ENCODE measurements at places on chromosomes 5 and 9.

DNA sequence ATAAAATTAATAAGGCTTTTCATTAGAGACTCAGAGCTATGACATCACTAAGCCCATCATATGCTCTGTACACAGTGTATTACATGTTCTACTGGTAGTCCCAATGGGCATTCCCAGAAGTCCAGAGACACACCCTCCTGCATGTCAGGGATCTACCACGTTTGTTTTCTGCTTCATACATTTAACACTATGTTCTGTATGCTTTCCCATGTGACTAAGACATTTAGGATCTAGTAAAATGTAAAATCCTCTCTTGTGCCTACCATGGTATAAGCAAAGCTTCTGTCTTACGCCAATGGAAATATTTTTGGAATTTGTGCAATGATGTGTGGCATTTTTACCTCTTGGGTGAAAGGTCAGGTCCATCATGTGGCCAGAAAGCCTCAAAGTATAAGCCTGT is 192.4 kb downstream of the ADAMTSL1 start:
- DNase-seq: no peak
- H3K4me1 ChIP-seq: peaks cover 4% of the 10 kb centered on the region
- no peak overlapping the region for H3K27ac ChIP-seq
- no peak overlapping the region for H3K4me3 ChIP-seq
- no peaks in the 10 kb centered on the region for H3K36me3 ChIP-seq

DNA sequence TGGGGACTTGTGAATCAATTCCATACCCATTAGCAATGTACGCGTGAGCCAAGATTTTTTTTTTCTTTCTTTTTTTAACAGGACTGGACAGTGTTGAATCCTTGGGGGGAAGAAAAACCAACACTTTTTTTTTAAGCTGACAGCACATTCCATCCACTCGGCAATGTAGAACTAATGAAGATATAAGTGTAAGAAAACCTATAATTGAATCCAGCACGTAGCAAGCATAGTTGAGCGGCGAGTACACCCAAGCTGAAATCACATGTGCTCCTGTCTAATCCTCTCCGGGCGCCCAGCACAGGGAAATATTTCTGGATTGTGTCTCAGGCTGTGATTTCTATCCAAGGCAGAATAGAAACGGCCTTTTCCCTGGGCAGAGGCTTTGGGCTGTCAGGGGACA is 118.2 kb downstream of the BOD1 start:
- no peaks in the 10 kb centered on the region for H3K4me1 ChIP-seq
- no peak overlapping the region for H3K4me3 ChIP-seq
- peak; percentile 58 for DNase-seq
- no peaks in the 10 kb centered on the region for H3K36me3 ChIP-seq
- no peak overlapping the region for H3K27ac ChIP-seq

GRCh38 chr5:80481019-80481893 is 6.6 kb upstream of the FAM151B start:
- no peaks in the 10 kb centered on the region for H3K27me3 ChIP-seq
- DNase-seq: no peak
- H3K27ac ChIP-seq: no peak overlapping the region
- H3K36me3 ChIP-seq: no peaks in the 10 kb centered on the region

DNA sequence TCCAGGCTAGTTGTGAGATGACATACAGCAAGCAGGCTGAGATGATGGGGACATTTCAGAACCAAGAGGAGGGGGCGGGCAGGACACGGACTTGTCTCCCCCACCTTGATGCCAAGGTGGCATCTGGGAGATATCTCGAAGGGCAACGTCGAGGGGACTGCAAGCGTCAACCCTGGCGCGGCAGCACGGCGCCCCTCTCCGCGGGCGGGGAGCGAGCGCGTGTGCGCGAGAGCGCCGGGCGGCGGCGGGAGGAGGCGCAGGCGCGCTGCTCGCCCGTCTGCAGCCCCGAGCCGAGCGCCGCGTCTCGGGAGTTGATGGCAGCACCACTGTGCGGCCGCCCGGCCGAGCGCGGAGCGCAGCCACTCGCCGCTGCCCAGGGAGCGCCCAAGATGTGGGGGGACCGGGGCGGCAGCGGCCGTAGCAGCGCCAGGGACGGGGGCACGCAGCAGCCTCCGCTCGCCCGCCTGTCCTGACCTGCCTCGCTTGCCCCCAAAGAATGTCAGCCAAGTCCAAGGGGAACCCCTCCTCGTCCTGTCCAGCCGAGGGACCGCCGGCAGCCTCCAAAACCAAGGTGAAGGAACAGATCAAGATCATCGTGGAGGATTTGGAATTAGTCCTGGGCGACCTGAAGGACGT is at the start of gene PRR16:
Gene PRR16 (plus strand): TSS at position 310 of the 636 bp plus-strand sequence.
- peak within 1 kb of the TSS; percentile 62 for H3K4me3 ChIP-seq
- peak within 1 kb of the TSS; percentile 57 for H3K27ac ChIP-seq
- H3K27me3 ChIP-seq: peaks cover 4% of the 10 kb centered on the region
- H3K36me3 ChIP-seq: no peaks in the 10 kb centered on the region
- peaks cover 5% of the 10 kb centered on the region for H3K4me1 ChIP-seq
- DNase-seq: peak; percentile 87

- H3K36me3 ChIP-seq: no peaks in the 10 kb centered on the region
- H3K27me3 ChIP-seq: no peaks in the 10 kb centered on the region
- no peak overlapping the region for H3K27ac ChIP-seq
- H3K4me1 ChIP-seq: peaks cover 10% of the 10 kb centered on the region
- H3K4me3 ChIP-seq: no peak overlapping the region
- DNase-seq: peak; percentile 53
Observed at GRCh38 chr5:76425146-76425545, 22.1 kb downstream of the IQGAP2 start.

DNA sequence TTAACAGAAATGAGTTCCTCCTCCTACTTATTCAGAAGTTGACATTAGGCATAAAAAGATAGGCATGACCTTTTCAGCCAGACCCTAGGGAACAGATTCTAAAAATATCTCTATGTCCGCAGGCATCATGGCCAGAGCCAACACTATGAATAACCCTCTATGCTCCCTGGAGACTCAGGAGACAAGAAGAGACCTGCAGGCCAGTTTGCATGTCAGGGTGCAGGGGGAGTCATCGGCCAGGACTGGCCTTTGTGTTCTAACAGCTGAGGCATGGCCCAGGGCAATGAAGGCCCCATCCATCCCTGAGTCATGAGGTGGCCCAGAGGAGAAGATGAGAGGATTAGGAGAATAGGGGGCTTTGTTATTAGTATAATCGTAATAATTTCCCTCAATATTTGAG is 93.8 kb downstream of the TMEM215 start:
- no peak overlapping the region for H3K27ac ChIP-seq
- DNase-seq: no peak
- H3K27me3 ChIP-seq: no peaks in the 10 kb centered on the region
- H3K4me1 ChIP-seq: no peaks in the 10 kb centered on the region
- no peak overlapping the region for H3K4me3 ChIP-seq

DNA sequence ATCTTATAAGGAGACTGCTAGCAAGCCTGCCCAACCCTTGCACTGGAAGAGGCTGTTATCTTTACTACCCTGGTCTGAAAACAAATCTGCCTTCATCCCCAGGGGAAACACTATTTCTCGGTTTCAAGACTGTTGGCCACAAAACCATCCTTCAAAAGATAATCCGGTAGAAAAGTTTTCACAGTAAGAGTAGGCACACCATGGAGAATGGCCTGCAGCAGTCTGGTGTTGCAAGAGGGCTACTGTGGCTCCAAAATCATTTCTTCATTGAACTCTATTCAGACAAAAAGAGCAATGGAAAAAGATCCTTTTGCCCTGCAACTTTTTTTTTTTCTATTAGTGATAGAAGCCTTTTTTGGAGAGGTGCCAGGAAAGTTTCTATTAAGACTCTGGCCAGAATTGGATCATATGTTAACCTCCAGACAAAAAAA is 163.9 kb downstream of the ARHGEF28 start:
- H3K27ac ChIP-seq: no peak overlapping the region
- H3K36me3 ChIP-seq: no peaks in the 10 kb centered on the region
- DNase-seq: peak; percentile 41
- no peak overlapping the region for H3K4me3 ChIP-seq
- no peaks in the 10 kb centered on the region for H3K27me3 ChIP-seq

Data from kidney (tissue), 22 donors.